ENCODE measurements at places on chromosomes 1 and 21.

DNA sequence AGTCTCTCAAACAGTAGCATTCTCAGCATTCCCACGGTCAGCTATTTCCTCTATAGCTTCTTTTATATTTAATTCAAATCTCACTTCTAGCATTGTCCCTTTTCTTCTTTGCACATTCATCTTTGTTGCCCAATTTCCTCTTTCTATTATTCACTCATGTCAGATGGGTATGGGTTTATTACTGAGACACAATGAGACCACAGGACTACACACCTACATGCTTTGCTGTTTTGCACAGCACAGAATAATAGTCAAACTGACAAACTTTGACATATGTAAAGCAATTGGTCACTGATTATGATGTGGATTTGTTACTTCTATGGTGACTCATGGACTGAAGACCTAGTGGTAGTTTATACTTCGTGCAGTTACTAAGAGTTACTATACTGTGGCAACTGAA, 5.8 kb upstream of the CD1C start:
- DNase-seq = no peak

DNA sequence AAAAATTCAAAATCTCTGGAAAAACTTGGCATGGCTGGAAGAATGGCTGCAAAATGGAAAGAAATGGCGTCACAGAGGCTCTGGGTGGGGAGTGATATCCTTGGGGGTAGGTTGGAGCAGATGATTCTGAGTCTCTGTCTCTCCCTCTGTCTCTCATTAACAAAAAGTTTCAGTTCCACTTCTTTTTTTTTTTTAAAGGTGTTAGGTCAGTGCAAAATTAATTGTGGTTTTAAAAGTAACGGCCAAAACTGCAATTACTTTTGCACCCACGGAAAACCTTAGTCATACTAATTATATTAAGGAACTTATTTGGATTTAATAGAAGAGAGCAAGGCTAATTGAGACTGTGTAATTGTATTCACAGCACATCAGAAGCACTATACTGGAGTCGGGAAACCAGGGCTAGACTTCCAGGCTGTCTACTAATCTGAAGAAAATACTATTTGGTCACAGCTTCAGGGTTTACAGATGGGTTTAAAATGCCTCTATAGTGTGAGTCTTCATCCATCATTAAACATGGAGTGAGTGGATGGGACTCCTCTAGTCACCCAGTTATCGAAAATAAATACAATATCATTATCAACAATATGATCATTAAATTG, 289.1 kb upstream of the PLD5 start:
- no peak for DNase-seq

GRCh38 chr1:61190153-61190552, 107.8 kb downstream of the NFIA start:
- no peak for DNase-seq

- DNase-seq = no peak
Measured at GRCh38 chr1:26754086-26754874, 33.5 kb upstream of the PIGV start.

- no peak for DNase-seq
Measured at GRCh38 chr1:38250356-38250755, 203.8 kb upstream of the POU3F1 start.

DNA sequence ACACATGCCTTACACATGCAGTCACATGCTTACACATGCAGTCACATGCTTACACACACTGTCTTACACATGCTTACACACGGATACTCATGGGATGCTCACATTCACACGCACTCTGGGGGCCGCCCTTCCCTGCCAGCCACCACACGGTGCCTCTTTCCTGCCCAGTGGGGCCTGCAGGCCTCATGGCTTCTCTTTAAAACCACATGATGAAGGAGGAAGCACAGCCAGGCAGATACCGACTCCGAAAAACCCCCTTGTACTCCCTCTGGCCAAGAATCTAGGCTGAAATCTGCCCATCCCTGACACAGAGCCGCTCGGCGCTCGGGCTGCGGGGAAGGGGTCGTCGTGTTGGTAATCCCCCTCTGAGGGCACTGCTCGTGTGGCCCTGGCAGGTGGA, 113.0 kb downstream of the PRDM16 start:
- no peak for DNase-seq

DNA sequence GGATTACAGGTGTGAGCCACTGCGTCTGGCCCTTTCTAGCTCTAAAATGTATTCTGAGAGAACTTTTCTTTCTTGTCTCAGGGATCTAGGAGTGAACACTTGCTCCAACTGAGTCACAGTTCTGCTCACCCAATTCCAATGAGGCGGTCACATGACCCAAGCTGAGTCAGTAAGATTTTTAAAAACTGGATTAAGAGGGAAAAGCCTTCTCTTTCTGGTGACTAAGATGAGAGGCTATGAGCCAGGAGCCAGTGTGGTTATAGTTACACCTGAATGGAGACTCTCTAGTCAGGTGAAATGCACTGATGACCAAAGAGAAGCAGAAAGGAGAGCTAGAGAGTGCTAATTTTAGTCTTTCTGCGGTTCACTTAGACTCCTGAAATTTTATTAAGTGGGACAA, 9.5 kb upstream of the DEPDC1 start:
- no peak for DNase-seq

GRCh38 chr1:228004856-228005462, 1.8 kb upstream of the WNT3A start:
- DNase-seq = no peak

DNA sequence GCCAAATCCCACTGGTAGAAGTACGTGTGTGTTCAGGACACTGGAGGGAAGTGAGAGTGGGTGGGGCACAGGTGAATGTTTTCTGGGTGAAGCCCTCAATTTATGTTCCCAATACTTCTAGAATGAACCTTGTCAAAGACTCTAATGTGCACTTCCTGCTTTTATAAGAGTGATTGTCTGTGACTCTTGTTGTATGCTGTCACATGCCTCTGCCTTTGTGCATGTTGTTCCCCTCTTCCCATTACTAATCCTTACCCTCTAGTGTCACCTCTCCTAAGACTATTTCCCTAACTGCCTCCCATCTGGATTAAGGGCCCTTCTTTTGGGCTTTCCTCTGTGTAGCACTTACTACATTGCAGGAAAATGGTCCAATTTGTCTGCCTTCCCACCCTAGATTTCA, 2.5 kb upstream of the LINGO4 start:
- DNase-seq = no peak

DNA sequence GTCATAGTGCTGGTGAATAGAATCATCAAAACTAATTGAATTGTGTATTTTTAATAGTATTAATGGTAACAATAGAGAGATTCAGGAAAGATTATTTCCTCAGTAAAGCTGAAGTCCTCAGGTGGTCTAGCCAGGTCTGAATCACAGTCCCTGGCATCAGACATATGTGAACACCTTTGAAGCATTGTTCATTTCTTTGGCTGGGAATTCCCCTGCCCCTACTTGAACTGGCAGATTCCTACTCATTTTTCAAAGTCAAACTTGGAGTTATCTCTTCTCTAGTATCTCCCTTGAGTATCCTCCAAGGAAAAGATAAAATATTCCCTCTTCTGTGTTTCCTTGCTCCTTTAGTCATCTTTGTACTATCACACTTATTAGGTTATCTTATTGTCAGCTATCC, 759.8 kb downstream of the ADGRL2 start:
- no peak for DNase-seq

DNA sequence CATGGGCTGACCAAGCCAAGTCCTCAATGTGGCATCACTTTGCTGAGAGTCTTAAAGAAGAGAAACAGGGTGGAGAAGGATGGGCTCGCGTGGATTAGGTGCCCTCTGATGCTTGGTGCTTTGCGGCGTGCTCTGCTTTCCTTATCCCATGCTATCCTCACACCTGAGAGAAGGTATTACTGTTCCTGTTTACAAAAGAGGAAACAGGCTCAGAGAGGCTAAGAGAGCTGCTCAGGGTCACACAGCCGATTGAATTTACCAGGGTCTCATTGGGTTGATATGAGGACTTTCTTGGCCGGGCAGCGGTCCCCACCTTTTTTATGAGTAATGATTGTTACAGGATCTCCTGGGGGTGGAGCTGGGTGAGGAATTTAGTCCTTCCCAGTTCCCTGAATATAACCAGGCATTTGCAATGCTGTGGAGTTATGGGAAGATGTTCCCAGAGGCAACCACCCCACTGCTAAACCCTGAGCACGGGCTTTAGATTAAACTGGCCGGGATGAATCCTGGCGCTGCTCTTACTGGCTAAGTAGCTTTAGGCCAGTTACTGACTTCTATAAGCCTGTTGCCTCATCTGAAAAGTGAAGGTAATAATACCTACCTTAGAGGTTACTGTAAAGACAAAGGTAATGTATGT, 4.5 kb downstream of the ASCL5 start:
- no peak for DNase-seq

DNA sequence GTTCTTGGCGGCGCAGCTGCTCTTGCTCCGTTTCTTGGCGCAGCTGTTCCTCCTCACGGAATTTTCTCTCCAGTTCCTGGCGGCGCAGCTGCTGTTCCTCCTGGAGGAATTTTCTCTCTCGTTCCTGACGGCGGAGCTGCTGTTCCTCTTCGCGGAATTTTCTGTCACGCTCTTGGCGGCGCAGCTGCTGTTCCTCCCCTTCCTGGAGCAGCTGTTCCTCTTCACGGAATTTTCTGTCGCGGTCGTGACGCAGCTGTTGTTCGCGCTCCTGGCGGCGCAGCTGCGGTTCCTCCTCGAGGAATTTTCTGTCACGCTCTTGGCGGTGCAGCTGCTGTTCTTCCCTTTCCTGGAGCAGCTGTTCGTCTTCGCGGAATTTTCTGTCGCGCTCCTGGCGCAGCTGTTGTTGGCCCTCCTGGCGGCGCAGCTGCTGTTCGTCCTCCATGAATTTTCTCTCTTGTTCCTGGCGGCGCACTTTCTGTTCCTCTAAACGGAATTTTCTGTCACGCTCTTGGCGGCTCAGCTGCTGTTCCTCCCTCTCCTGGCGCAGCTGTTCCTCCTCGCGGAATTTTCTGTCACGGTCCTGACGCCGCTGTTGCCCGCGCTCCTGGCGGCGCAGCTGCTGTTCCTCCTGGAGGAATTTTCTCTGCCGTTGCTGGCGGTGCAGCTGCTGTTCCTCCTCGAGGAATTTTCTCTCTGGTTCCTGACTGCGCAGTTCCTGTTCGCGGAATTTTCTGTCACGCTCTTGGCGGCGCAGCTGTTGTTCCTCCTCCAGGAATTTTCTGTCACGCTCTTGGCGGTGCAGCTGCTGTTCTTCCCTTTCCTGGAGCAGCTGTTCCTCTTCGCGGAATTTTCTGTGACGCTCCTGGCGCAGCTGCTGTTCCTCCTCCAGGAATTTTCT, 7.0 kb downstream of the TCHH start:
- peak; percentile 45 for DNase-seq

GRCh38 chr1:57040811-57041210, 75.0 kb upstream of the C8B start:
- no peak for DNase-seq

DNA sequence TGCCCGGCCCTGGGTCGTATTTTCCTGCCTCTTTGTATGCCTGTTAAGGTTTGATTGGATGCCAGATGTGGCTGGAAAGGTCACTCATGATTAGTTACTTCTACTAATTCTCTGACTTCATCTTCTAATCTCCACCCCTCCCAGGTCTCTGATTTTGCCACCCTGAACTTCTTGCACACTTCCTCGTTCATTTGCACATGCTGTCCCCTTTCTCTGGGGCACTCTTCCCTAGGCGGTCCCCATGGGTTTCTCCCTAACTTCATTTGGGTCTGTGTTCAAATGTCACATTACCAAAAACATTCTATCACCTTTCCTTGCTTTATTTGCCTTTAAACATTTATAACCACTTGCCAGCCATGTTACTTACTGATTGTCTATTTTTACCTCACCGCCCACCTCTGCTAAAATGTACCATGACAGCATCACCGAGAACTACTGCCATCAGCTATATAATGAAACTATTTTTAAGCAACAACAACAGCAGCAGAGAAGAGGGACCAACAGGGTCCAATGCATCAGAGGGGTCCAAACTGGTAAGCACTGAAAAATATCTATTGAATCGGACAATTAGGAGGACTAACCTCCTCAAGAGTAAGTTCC, 45.8 kb upstream of the FMOD start:
- no peak for DNase-seq

- no peak for DNase-seq
Measured at GRCh38 chr1:193661385-193661784, 475.0 kb upstream of the B3GALT2 start.

GRCh38 chr1:6246497-6247467, 2.8 kb downstream of the HES3 start:
- peak; percentile 70 for DNase-seq

- DNase-seq = peak; percentile 95
Measured at GRCh38 chr1:19485362-19486187, at the start of gene CAPZB. TSS of gene CAPZB (minus strand) at chr1:19485539. CDS start at chr1:19485438, 101 bp downstream.

DNA sequence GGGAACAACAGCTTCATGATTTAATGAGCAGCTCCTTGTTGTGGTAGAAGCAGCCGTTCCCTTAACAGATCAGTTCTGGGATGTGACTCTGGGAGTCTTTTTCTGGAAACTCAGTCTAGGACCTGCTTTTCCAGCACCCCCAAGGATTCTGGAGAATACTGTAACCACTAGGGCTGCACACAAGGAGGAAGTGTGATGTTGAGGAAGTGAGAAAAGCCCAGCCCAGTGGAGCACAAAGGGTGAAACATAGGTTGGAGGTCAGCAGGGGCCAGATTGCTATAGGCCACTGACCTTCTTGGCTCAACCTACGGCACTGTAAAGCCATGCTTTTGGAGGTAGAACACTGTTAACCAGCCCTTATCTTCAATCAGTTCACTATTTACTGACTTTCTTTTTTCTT, 10.1 kb upstream of the PLA2G5 start:
- DNase-seq = no peak

GRCh38 chr1:99441299-99442095, 177.2 kb downstream of the PLPPR4 start:
- DNase-seq = no peak

- no peak for DNase-seq
Measured at GRCh38 chr1:89604414-89604735, 28.5 kb upstream of the LRRC8C start.

- DNase-seq = no peak
Measured at GRCh38 chr1:111218701-111219556, 8.6 kb upstream of the CHI3L2 start.

DNA sequence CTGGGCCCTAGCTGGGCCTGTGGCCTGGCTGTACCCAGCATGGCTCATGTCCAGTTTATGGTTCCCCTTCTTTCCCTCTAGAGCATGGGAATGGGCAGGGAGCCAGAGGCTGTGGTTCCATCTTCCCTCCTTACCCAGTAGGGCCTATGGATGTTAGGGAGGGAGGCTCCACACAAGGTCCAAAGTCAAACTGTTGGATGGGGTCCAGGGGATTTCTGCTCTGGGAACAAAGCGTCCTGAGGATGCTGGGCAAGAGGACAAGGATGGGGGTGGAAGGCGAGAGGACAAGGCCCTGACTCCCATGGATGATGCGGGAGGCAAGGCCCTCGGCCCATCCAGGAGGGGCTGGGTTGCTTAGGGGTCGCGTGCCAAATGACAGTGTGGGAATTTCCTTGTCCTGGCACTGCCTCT, 17.3 kb downstream of the CSF1 start:
- no peak for DNase-seq

- peak; percentile 57 for DNase-seq
Measured at GRCh38 chr1:63746129-63746864, 27.5 kb upstream of the ROR1 start.

GRCh38 chr1:195345149-195345548, 1263.1 kb downstream of the KCNT2 start:
- DNase-seq = no peak

- no peak for DNase-seq
Measured at GRCh38 chr1:54812801-54813484, 11.8 kb upstream of the TTC22 start.
